ENCODE measurements at places on chromosomes 2 and 18.

GRCh38 chr18:78561757-78562510, 417.7 kb upstream of the SALL3 start:
- no peak for DNase-seq

DNA sequence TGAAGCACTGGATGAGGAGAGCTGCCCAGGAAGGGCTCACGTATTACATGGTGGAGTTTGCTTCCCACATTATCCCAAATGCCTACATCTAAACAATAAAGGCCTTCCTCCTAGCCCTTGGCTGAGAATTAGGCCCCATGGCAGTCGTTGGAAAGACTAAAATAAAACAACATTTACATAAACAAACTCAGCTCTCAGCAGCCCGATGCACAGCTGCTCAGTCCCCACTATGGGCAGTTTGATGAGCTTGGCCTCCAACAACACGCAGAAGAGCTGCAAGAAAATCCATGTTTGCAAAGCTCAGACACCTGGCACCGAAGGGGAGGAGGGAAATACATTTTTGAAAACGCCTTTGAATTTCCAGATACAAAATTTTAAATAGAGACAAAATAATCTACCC, 352.4 kb downstream of the EIPR1 start:
- no peak for DNase-seq

DNA sequence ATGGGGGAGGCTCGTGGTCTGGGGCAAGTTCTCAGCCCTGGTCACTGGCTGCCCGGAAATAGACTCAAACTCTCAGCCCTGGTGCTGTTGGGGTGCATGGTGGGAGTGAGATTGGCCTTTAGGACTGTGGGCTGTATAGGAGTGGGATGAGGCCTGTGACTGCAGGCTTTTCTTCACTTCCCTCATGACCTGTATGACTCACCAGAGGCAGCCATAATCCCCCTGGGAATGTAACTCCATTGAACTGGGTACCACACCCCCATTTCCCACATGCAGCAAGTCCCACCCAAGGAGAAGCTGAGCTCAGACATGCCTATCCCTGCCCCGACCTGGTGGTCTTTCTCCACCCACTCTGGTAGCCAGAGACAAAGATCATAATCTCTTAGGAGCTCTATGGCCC, 177.7 kb upstream of the OSR1 start:
- DNase-seq, result no peak

- no peak for DNase-seq
Observed at GRCh38 chr18:13649397-13650390, 76.7 kb downstream of the FAM210A start.

DNA sequence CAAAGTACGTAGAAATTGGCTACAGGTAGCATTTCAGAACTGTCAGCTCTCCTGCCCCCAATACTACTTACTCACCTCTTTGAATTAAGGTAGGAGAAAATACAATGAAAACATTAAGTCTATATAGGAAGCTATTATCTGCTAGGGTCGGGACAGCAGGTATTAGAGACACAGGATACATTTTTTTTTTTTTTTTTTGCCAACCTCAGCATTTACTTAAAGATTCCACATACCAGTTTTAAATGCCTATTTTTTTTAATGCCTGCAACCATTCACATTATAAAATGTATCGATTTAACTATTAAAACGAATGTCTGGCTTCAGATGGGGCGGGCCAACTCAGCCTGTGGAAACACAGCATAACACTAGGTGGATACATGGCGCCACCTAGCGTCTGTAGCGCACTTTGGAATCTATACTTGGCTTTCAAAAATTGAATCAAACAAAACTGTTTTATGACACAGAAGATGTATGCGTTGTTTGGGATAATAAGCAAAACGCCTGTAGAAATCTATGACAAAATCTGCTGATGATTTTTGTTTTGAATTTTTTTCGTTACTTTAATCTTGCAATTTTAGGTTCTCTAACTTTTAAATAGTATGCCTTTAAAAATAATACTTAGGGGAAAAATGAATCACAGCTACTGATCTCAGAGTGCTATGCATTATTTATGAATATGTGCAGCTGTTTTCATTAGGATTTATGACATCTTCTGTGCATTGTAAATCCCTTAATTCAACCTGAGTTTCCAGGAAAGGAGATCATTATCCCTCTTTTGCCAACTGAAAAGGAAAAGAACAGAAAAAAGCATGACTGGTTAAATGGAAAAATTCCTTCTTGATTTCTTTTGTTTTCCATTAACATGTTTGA, 261.0 kb downstream of the NYAP2 start:
- DNase-seq, result peak; percentile 63

DNA sequence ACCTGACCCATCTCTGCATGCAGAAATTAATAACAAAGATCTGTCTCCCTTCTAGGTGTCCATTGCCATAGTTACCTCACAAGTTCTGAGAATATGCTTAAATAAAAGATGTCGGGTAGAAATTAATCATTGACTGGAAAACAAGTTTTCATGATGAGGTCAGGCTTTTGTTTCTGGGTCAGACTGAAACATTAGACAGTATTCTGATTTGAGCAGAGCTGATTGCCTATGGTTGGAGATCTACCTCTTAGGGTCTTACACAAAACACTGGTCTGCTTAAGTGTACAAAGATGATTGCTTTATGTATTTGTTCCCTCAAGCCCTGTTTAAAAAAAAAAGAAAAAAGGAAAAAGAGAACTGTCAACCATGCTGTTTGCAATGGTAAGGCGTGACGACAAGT, 956.4 kb downstream of the CPS1 start:
- no peak for DNase-seq

GRCh38 chr2:40606862-40607261, 155.0 kb upstream of the SLC8A1 start:
- DNase-seq, result no peak

DNA sequence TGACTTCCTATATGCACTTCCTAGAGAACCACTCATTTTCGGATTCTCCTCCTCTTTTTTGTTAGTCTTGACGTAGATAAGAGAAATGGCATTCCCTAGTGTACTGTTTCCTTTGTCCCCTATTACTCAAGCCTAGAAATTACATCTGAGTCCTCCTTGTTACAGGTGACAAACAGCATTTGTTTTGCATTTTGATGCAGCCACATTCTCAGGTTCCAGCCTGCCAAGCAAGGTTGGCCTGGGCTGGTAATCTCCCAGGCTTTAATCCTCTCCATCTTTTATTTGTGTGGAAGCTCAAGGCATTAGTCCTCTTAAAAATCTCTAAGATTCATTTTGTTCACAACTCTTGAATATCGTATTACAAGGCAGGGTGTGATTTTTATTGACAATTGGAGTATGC, 318.0 kb upstream of the NRP2 start:
- DNase-seq, result no peak

GRCh38 chr2:184549153-184549552, 49.2 kb upstream of the ZNF804A start:
- no peak for DNase-seq

DNA sequence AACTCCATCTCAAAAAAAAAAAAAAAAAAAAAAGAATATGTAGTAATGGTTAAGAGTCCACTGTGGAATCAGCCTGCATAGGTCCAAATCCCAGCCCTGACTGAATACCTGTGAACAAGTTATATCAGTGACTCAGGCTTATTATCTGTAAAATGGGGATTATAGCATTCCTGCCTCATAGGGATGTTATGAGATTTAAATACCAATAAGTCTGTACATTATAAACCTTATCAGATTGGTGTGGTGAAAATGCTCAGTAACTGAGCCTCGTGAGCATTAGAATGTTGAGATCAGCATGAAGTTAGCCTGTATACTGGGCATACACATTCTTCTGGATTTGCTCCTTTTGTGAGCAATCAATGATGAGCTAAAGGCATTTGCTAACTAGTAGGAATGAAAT, 3.0 kb upstream of the AMMECR1L start:
- DNase-seq, result no peak

GRCh38 chr2:85936421-85937068, 47.8 kb upstream of the ST3GAL5 start:
- DNase-seq, result no peak

- no peak for DNase-seq
Observed at GRCh38 chr2:32647180-32647651, 19.4 kb downstream of the TTC27 start.

GRCh38 chr2:84880645-84881521, at the start of gene TRABD2A:
TRABD2A (minus strand) TSS chr2:84881084; CDS start chr2:84881039, 45 bp downstream.
- DNase-seq, result peak; percentile 38

GRCh38 chr2:43486603-43487002, 109.2 kb downstream of the THADA start:
- DNase-seq, result no peak

GRCh38 chr2:84498150-84498799, 18.0 kb upstream of the DNAH6 start:
- DNase-seq, result no peak

- peak; percentile 66 for DNase-seq
Observed at GRCh38 chr18:58257461-58257860, 213.4 kb downstream of the NEDD4L start.

- peak; percentile 17 for DNase-seq
Observed at GRCh38 chr18:830315-830901, 18.4 kb upstream of the YES1 start.

GRCh38 chr2:130347220-130347925, 4.7 kb downstream of the IMP4 start:
- no peak for DNase-seq

- DNase-seq, result no peak
Observed at GRCh38 chr2:134772493-134773169, 53.8 kb upstream of the TMEM163 start.

DNA sequence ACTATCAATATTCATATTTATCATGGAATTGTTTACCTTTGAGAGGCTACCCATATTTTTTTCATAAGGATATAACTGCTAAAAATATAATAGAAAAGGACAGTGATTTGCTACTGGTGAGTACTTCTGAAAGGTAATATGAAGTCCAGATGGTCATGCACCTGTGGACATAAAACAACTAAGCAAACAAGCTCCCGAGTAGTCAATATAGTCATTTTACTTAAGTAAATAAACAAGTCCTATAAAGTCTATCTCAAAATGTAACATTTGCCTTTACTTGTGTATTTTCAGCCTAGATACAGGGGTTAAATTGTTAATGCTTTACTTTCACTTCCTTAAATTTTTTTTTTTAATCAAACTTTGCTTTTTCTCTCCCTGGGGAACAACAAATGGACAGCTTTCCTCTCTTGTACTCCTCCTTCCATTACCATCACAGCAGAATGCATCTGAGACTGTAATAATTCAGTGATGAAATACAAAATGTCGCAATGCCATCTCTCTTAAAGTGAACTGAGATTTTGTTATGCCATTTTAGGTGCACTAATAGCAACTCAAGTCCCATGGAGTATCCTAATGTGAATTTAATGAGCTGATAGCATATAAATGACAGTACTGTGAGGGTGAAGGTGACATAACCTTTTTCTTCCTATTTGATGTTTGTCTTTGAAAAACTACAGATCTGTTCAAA, 1325.4 kb upstream of the ZEB2 start:
- no peak for DNase-seq

DNA sequence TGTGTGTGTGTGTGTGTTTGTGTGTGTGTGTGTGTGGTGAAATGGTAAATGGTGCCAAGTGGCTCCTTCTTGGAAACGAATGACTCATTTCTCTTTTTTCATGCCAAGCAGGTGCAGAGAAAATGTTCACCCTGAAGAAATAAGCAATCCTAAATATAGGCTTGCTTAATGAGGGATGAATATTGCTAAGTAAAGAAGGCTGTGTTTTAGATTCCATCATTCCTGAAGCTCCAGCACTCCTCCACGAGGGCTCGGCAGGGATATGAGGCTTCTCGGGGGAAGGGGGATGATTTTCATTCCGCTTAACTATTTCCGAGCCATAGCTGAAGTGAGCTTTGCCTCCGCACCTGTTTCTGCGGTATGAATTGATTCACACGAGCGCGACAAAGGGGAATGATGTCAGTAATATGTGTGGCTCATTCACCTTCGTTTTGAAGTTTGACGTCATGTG, 72.9 kb downstream of the TSN start:
- no peak for DNase-seq

- DNase-seq, result no peak
Observed at GRCh38 chr18:57075716-57076400, 71.0 kb upstream of the BOD1L2 start.

- no peak for DNase-seq
Observed at GRCh38 chr2:15788830-15789229, 151.5 kb upstream of the MYCN start.

DNA sequence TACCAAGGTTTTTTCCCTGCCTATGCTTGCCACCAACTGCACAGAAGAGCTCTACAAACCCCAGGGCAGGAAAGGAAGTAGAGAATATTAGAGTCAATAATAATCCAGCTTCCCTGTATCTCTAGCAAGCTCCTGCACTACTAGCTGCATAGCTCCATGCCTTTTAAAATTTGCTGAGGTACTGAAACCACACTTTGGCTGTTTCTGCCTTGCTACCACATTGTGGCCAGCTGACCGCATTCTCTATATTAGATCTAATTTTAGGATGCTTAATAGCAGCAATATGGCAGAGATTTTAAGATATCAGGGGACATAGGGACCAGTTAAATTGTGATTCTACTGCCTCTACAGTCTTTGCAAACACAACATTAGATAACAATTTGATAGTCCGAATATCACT, 534.6 kb downstream of the MBD2 start:
- DNase-seq, result no peak

- DNase-seq, result no peak
Observed at GRCh38 chr18:23616258-23616657, 30.0 kb upstream of the NPC1 start.

DNA sequence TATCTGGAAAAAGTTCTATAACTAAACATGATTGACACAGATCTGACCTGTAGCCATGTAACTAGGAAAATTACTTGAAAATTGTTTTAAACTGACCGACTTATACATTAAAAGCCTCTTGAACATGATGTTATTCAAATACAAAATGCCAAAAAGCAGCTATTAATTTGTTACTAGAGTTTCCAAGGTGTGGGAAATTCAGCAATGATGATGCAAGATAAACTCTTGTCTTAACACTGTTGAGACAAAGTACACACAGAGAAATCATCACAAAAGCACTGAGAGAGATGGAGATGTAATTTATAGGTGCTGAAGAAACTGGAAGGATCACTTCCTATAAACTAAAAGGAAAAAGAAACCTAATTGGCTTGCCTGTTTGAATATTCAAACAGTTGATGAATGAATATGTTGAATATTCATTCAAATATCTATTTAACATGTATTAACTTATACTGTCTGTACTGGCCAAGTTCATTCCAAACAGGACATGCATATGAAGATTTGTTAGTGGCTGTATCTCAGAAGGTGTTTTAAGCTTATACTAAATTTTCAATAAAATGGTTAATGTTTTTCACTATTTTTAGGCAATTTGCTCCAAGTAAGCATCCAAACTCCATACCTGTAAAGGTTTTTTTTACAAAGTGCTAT, 34.6 kb upstream of the WDR75 start:
- DNase-seq, result no peak
